ENCODE measurements at places on chromosomes 16 and 17. TPM values are rescaled to one million over a fixed set of nuclear protein-coding genes. Genes with fewer than 3 reads are reported as not detected.

Gene IRX3
- 0.20 TPM for total RNA-seq

Gene HSPB9
- total RNA-seq, result not detected

Gene RDM1
- total RNA-seq, result 0.36 TPM

Gene CNGB1
- total RNA-seq, result 0.17 TPM

Gene TP53TG3
- total RNA-seq, result not detected

Gene NPB
- total RNA-seq, result not detected

Gene SLC46A1
- 17.5 TPM for total RNA-seq

Gene RNF135
- total RNA-seq, result 27.0 TPM
